ENCODE measurements at places on chromosomes 2 and 18.

DNA sequence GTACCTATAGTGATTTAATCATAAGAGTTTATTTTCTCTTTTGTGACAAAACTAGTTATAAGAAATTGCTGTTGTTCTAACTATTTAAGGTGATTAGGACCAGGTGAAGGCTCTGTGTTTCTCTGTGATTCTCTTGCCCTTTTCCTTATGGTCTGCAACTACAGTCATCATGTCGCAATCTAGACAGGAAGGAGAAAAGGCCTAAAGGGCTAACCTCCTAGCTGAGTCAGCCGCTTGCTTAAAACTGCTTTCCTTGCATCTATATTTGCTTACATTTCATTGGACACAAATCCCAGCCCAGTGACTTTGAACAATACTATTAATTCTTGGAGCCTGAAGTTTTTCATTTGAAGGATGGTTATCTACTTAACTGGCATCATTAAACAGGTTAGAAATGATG is 93.1 kb downstream of the PIK3C3 start:
- DNase-seq = no peak

DNA sequence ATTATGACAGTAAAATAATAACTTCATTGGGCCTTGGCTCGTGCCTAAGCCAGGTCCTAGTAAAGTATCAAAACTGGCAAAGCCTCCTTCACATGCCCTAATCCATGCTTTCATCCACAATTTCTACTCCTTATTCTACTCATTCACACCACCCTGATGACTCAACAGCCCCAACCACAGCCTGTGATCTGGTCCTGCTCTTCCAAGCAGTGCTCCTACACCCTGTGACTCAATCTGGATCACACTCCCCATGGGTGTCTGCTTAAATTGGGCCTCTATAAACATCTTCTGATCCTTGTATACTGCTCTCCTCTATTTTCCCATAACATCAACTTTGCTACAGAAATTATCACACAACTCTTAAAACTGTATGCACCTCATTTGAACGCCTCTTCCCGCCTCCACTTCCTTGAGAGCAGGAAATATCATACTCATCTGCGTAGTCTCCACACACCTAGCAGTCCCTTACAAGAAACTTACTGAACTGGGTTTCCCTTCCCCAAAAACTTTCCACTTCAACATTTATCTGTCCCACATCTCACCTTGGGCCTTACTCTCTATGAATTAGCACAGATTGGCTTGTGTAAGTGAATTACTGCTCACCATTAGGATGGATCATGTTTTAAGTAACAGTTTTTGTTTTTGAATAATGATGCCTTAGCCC is 15.9 kb downstream of the GTF3C3 start:
- DNase-seq = peak; percentile 34

- DNase-seq = no peak
These were observed 49.8 kb downstream of the FBXO15 start for GRCh38 chr18:74097803-74098202.

DNA sequence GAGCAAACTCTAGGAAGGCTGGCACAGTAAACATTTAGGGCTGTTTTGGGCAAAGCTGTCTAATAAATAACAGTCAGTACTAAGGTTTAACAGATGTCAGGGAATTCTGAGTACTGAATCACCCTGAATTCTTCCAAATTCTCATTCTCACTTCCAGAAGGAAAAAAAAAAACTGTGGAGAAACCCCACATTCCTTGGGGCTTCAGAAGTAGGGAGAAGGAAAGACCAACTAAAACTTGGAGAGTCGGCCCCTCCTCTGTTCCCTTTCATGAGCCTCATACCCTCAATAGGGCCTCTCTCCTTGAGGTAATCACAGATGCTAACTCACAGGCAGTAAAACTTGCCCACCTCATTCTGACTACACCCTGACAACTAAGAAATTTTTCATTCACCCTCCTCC is 62.1 kb downstream of the CCDC148 start:
- no peak for DNase-seq

DNA sequence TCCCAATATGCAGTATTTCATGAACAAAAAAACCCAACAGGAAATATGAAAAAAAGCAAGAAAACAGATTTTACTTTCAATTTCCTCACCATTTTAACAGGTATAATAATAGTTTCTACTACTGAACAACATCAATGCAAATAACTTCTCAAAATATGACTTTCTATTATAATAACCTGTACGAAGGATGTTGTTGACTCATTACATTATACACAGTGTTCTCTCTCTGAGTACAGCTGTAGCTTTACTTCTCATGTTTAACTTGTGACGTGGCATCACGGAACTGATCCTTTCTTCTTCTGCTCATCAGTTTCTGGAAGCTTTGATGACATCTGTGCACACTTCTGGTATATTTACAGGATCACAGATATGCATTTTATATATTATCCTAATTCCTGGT is 40.0 kb downstream of the FAM228A start:
- no peak for DNase-seq

GRCh38 chr2:181934694-181935093 is 43.2 kb downstream of the ITPRID2 start:
- no peak for DNase-seq

- DNase-seq = peak; percentile 87
These were observed 19.1 kb downstream of the CAPG start for GRCh38 chr2:85390941-85391669.

GRCh38 chr2:17979707-17980106 is 101.2 kb downstream of the KCNS3 start:
- no peak for DNase-seq

GRCh38 chr18:44945888-44946401 is 265.3 kb downstream of the SETBP1 start:
- DNase-seq = no peak

Measured in stimulated activated naive CD8-positive, alpha-beta T cell treated with anti-CD3 and anti-CD28 coated beads, Interleukin-15, Interleukin-2, amounts not matched to agents 100 U/mL and 50 U/mL, for 24 hours (primary cell).